Ovary (tissue), 10 donors: ENCODE measurements at places on chromosomes 7 and 10. TPM values are rescaled to one million over a fixed set of nuclear protein-coding genes. Genes with fewer than 3 reads are reported as not detected.

Gene EPDR1
- total RNA-seq, result 40.3 TPM

Gene TMEM130
- total RNA-seq, result 0.92 TPM

Gene KCND2
- 7.7 TPM for total RNA-seq

Gene CTBP2
- total RNA-seq, result 69.5 TPM

Gene PIP
- total RNA-seq, result 4.9 TPM

Gene NRAP
- total RNA-seq, result not detected

Gene NUDT13
- 0.86 TPM for total RNA-seq

Gene SEC61G
- total RNA-seq, result 79.9 TPM

Gene TEX47
- not detected for total RNA-seq

Gene STAMBPL1
- total RNA-seq, result 21.4 TPM

Gene FANK1
- 6.1 TPM for total RNA-seq

Gene ASAH2B
- 4.6 TPM for total RNA-seq

Gene TLL2
- 0.12 TPM for total RNA-seq

Gene ANKRD61
- total RNA-seq, result 0.57 TPM

Gene GDF10
- 0.80 TPM for total RNA-seq

Gene CACNB2
- total RNA-seq, result 25.7 TPM

Gene ITPRID1
- total RNA-seq, result not detected

Gene TMEM140
- 8.4 TPM for total RNA-seq

Gene ARID5B
- 24.5 TPM for total RNA-seq

Gene FKBP6
- not detected for total RNA-seq

Gene PTF1A
- not detected for total RNA-seq

Gene OR9A2
- total RNA-seq, result not detected

Gene FAM25A
- total RNA-seq, result not detected

Gene PNLIPRP1
- total RNA-seq, result not detected

Gene HIBADH
- 27.6 TPM for total RNA-seq

Gene RBM17
- total RNA-seq, result 88.5 TPM

Gene FXYD4
- total RNA-seq, result not detected

Gene CTNNA3
- total RNA-seq, result 2.0 TPM

Gene AGMO
- not detected for total RNA-seq

Gene HMX2
- not detected for total RNA-seq

Gene PRSS37
- total RNA-seq, result not detected

Gene C10orf62
- not detected for total RNA-seq

Gene FMC1
- 15.9 TPM for total RNA-seq

Gene RELN
- 3.1 TPM for total RNA-seq

Gene LRRC18
- not detected for total RNA-seq

Gene MYH16
- total RNA-seq, result not detected

Gene SPDYE9
- not detected for total RNA-seq

Gene HKDC1
- total RNA-seq, result 1.2 TPM

Gene DYNC1I1
- 6.9 TPM for total RNA-seq

Gene HACD1
- total RNA-seq, result 9.8 TPM
